ENCODE measurements at places on chromosomes 12 and 14.

DNA sequence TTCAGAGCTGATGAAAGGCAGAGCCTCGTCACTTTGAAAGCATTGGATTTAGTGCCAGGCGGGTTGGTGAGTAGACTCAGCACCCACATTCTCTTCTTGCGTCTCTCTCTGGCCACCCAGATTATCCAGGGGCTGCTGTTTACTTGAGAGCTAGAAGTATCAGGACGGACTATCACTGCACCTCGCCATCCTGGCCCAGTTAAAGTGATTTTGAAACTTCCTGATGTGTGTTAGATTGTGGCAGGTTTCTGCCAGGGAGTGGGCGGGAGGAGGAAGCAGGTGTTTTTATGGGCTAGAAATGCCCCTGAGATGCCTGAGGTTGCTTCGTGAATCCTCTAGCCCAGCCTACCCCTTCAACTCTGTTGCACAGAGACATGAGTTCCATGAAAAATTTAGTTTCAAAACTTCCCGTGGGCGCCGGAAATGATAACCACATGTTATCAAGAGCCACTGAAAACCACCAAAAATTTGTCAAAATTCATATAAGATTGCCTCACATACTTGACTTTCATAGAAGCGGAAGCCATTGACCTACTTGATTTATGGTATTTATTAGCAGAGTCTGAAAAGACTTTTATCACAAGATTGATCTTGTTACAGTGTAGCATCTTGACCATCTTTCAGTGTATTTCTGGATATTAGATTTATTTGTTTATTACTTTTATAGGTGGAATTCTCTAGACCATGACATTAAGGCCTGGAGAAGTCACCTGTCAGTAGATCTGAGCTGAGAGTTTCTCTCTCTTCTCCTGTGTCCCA, 466.0 kb downstream of the RAD51B start:
- DNase-seq = peak; percentile 68

GRCh38 chr12:18430425-18431048, 169.2 kb downstream of the PIK3C2G start:
- no peak for DNase-seq

GRCh38 chr14:44745371-44745770, 216.4 kb downstream of the KLHL28 start:
- no peak for DNase-seq

GRCh38 chr14:94469261-94469660, 6.7 kb downstream of the SERPINA9 start:
- no peak for DNase-seq

DNA sequence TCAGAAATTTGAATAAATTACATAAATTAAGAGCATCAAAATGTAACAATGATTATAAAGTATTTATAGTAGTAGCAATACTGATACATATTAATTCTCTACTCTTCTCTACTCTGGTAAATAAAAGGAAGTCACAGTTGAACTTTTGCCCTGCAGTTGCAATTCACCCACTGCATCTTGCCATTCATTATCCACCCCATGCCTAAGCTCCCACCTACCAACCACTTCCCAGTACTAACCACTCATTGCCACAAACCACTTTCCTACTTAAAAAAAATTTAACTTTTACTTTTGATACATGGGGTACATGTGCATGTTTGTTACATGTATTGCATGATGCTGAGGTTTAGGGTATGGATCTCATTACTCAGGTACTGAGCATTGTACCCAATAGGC, 174.0 kb downstream of the RASSF9 start:
- no peak for DNase-seq

GRCh38 chr14:53630336-53630735, 326.3 kb downstream of the BMP4 start:
- DNase-seq = no peak

GRCh38 chr12:82627799-82628198, 58.9 kb upstream of the TMTC2 start:
- DNase-seq = no peak

DNA sequence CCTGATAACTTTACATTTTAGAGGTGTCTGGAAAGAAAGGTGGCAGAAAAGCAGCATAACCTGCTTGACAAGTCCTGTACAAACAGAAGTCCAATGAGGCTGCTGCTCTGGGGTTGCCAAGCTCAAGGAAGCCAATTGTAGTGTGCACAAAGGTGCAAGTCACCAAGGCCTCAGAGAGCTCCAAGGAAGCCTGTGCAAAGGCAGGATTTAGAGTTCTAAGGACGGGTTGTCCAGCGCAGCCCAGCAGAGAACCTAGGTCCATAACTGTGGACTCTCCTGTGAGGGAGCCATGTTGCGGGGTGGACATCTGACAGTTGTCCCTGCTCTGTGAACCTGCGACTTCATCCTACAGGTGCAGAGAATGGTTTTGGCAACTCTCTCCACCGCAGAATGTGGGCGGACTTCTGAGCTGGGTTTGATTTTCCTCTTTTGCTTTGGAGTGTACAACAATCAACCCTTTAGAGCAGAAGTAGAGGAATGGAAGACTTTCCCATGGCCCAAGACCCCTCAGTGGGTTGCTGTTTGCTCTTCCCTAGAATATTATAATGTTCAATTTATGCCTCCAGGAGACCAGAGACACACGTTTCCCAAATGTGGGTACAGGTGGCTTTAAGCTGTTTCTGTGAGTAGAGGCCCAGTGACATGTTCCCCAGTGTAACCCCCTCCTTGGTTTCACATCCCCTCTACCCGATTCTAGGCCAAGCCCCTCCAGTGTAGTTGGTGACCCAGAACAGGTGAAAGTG, 81.0 kb downstream of the ETV6 start:
- DNase-seq = no peak

DNA sequence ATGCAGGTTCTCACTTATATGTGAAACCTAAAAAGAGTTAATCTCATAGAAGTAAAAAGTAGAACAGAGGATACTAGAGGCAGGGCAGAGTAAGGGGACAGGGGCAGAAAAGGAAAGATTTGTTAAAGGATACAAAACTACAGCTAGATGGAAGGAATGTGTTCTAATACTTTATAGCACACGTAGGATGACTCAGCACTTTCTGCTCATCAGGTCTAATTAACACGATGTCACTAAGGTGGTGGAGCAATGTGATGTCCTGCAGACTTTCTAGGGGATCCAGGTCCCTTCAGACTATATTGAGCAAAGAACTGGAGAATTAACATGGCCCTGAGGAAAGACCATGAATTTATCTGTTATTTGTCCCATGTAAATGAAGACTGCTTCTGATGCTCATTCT, 80.8 kb upstream of the CMKLR1 start:
- DNase-seq = no peak

DNA sequence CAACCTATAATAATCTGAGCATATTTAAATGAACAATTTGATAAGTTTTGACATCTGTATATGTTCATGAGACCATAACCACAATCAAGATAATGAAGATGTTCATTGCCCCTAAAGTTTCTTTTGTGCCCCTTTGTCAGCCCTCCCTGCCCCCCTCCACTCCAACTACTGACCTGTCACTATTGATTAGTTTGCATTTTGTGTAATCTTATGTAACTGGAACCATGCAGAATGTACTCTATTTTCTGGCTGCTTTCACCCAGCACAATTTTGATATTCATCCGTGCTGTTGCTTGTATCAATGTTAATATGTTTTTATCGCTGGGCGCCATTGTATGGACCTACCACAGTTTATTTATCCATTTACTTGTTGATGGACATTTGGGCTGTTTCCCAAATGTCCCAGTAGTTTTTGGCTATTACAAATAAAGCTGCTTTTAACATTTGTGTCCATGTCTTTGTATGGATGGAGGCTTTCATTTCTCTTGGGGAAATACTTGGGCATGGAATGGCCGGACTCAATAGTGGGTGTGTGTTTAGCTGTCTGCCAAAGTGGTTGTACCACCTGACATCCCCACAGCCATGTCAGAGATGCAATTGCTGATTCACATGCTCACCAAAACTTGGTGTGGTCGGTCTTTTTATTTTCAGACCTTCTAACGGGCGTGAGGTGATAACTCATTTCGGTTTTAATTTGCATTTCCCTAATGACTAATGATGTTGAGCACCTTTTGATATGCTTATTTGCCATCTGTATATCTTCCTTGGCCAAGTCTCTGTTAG, 38.9 kb downstream of the EML1 start:
- no peak for DNase-seq

GRCh38 chr12:122363782-122364181, 58.7 kb downstream of the CLIP1 start:
- DNase-seq = no peak

- no peak for DNase-seq
Measured at GRCh38 chr12:66050610-66051009, 79.9 kb downstream of the LLPH start.

DNA sequence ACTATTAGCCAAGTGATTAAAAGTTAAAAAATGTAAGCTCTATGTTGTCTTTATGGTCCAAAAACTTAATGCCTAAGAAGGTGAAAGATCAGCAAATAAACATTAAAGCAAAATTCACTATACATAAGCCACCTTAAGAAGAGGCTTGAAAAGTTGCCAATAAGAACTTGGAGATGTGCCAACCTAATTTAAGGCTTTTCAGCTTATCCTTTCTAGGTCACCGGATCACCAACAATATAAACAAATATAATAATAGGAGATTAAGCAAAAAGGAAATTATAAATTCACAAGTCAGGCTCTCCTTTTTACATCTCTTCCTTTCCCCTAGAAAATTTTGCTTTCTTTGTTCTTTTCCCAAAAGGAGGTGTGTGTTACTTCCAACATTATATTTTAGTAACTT, 30.9 kb downstream of the SLC2A3 start:
- DNase-seq = no peak

GRCh38 chr14:40093800-40094199, 661.6 kb upstream of the FBXO33 start:
- no peak for DNase-seq

- no peak for DNase-seq
Measured at GRCh38 chr12:52759218-52759617, 17.9 kb downstream of the KRT76 start.

GRCh38 chr12:88300931-88301330, 158.8 kb downstream of the TMTC3 start:
- DNase-seq = no peak

DNA sequence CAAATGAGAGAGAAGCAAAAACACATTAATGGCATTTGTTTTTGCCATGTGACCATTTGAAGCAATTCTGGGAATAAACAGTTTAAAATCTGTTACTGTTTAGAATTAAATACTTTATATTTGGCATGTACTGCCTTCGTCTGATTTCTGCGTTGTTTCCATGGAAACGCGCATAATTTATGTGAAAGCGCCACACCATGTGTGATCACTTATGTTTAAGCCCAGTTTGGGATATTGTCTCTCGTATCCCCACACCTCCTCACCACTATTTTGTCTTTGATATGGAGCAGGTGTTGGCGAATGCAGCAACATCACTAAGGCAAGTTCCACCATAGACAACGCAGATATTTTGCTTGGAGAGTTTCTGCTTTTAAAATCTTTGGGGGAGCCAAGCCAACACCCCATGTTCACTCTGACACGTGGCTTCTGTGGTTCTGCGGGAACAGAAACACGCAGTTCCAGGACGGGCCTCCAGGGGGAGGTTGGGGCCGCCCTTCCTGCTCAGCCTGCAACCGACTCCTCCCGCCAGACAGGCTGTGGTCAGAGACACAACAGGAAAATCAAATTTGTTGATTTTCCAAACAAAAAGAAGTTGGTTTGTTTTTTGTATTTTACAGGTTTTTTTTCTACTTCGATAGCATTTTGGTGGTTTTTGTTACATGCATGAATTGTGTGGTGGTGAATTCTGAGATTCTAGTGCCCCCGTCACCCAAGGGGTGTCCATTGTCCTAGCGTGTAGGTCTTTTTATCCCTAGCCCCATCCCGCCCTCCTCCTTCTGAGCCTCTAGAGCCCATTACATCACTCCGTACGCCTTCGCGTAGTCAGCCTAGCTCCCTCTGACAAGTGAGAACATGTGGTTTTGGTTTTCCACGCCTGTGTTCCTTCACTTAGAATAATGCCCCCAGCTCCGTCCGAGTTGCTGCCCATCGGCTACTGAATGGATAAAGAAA, 101.9 kb upstream of the SFSWAP start:
- peak; percentile 71 for DNase-seq

- no peak for DNase-seq
Measured at GRCh38 chr14:76736514-76736913, 24.8 kb upstream of the VASH1 start.

DNA sequence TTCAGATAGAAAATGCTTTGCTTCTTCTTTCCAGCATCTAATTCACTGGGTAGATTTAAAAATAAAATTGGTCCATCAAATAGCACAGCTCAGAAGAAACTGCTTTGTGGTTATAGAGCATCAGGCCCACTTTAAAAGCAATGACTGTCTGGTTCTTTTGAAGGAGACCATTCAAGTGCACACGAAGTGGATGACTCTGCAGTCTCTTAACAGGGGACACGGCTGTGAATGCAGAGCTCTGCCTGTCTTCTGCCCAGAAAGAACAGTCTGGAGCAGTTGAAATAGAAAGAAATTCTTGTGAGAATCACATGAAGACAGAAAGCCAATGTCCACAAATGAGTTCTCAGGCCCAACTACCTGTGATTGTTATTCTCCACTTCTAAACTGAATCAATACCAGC, 138.7 kb upstream of the PLEKHA5 start:
- no peak for DNase-seq

- DNase-seq = no peak
Measured at GRCh38 chr12:48379794-48380193, 29.1 kb upstream of the ZNF641 start.

DNA sequence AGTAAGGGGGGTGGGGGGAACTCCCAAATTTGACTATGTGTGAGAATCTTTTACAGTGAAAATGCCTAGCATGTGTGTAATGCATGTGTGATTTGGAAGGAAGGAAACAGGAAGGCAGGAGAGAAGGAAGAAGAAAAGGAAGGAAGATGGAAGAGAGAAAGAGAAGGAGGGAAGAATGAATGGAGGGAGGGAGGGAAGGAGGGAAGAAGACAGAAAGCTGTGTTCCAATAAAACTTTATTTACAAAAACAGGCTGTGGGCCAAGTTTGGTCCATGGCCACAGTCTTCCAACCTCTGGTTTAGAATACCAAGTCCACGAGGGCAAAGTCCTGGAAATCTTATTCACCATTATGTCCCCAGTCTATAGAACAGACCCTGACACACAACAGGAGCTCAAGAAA, 278.9 kb downstream of the KSR2 start:
- DNase-seq = no peak

GRCh38 chr12:51898506-51898905, 8.8 kb upstream of the ACVRL1 start:
- no peak for DNase-seq

GRCh38 chr12:103627189-103627855, 40.2 kb downstream of the STAB2 start:
- no peak for DNase-seq

DNA sequence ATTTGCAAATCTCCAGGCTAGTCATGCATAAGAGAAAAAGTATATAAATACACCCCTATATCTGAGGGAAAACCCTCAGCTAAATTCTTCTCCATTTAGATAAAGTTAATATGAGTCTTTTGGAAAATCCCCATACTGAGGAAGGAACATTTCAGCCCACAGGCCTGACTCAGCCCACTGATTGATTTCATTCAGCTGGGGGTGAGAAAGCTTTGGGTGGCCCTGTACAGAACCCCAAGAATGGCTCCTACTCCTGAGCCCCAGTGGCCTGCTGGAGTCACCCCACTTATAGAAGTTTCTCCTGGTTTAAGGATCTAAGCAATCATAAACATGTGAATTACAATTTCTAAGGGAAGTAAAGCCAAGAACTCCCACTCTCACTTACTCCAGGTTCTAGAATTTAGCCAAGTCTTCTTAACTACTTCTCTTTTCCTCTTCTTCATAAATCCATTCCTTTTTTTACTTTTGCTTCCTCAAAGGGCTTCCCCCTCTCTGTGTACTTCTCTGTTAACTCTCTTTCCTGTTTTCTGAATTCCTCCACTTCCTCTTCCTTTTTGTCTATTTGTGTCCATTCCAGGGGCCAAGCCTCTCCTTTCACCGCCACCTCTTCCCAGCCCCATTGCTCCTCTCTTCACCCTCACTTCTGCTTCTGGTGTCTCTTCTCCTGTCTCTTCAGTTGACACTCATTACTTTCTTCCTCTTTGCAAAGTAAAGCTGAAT, 21.0 kb downstream of the RTN1 start:
- no peak for DNase-seq

Measured in activated naive CD4-positive, alpha-beta T cell treated with anti-CD3 and anti-CD28 coated beads, Interleukin-2, amount 10 ng/mL, durations not matched to agents 7 days and 5 days (primary cell).